ENCODE measurements at places on chromosomes 1 and 21. TPM values are rescaled to one million over a fixed set of nuclear protein-coding genes. Genes with fewer than 3 reads are reported as not detected.

Gene GJA9
- not detected for total RNA-seq

Gene LRRC38
- 0.50 TPM for total RNA-seq

Gene RGS13
- total RNA-seq: not detected

Gene JAM2
- 0.93 TPM for total RNA-seq

Gene NCAM2
- total RNA-seq: 5.5 TPM

Gene PLEKHG5
- total RNA-seq: 18.2 TPM

Gene MATN1
- total RNA-seq: 0.26 TPM

Gene ACOT7
- 82.0 TPM for total RNA-seq

Gene ARTN
- 0.25 TPM for total RNA-seq

Gene IRF6
- total RNA-seq: 15.7 TPM

Gene DIO1
- not detected for total RNA-seq

Gene ORC1
- 5.7 TPM for total RNA-seq

Gene CSF1
- 73.9 TPM for total RNA-seq

Gene PCBP3
- total RNA-seq: 0.13 TPM

Gene LCE1A
- not detected for total RNA-seq

All from aortic smooth muscle cell (primary cell).